ENCODE measurements at places on chromosomes 11 and 22.
A peak's percentile ranks its signal among the peaks of the same experiment; 100 is the strongest.

- no peak for DNase-seq
Observed at GRCh38 chr11:124511745-124512144, 31.7 kb downstream of the OR8B12 start.

DNA sequence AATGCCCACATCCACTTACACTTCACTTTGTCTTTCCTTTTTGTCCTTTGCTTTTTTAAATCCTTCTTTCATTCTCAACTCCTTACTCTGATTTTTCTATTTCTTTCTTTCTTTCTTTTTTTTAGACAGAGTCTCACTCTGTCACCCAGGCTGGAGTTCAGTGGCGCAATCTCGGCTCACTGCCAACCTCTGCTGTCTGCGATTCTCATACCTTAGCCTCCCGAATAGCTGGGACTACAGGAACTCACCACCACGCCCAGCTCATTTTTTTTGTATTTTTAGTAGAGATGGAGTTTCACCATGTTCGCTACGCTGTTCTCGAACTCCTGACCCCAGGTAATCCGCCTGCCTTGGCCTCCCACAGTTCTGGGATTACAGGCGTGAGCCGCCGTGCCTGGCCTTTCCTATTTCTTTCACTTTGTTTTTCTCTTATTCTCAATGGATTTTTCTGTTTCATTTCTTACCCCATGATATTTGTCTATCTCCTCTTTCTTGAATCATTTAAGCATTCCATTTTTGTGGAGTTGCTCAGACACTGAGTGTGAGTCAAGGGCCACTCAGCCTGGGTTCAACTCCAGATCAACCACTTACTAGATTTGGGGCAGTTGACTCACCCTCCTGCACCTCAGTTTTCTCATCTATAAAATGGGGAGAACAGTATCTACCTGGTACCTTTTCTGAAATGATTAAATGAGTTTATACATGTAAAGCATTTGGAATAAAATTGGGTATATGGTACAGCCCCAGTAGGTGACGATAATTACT lies 7.6 kb downstream of the KCNJ5 start:
- DNase-seq, result no peak

- no peak for DNase-seq
Observed at GRCh38 chr22:26515931-26516330, 3.7 kb upstream of the TFIP11 start.

GRCh38 chr11:28108958-28109357 lies 770 bp downstream of the METTL15 start:
- DNase-seq, result no peak

DNA sequence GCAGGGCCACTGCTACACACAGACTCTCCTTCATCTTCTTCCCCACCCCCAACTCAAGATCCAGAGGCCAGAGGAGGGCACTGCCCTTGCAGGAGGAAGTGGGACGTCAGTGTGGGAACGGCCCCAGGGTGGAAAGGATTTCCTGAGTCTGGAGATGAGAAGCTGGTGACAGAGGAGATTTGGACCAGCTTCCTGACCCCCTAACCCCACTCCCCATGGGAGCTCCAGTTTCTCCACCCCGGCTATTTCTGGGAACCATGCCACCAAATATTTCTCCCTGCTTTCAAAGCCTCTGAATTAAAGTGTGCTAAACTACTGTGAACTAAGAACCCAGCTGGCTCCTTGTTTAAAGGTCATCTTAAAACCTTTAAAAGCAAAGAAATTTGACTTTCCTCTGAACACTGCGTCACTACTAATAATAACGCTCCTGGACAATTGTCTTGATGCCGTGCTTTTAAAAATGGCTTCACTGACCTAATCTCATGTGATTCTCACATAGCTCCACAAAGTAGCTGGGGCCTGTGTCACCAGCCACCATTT lies 46.6 kb downstream of the CWC15 start:
- no peak for DNase-seq

DNA sequence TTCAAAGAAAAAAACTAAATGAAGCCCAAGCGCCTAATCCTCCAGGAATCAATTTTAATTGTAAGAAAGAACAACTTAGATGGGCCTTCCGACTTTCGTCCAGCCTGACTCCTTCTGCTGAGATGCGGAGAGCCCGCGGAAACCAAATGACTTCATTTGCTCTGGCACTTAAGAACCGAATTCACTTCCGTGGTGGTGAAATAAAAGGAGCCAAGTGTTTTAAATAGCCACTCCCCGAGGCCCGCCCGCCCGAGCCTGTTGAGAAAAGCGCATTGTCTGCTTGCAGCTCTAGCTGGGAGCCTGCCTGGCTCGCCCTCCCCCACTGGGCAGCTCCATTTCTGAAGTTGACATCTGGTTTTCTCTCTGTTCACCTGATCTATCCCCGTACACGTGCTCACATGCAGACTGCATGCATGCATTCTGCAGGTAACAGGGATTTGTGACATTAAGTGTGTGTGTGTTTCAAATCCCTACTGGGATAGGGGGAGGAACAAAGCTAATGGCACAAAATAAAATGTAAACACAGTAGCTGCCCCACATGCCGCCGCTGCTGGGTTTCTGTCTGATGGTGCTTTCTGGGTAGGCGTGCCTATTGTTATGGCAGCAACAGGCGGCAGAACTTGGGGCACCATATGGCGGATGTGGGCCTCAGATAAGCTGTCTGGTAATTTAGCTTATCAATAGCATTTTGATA lies 6.2 kb downstream of the TEAD1 start:
- DNase-seq, result no peak

DNA sequence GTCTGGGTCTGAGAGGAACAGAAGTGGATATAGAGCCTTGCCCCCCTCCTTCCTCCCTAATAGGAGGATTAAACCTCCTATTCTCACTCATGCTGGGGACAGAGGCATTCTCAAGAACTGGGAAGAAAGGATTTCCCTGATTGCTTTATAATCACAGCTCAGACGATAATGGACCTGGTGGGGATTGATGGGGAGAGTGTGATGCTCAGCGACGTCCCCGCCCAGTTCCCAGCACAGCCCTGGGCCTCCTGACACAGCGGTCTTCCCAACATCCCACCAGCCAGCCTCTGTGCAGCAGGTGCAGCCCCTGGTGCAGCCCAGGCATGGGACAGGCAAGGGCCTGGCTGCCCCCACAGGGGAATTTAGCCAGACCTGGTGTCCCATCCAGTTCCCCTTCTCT lies 28.4 kb downstream of the TRIM29 start:
- no peak for DNase-seq

GRCh38 chr22:23256986-23257888 lies 76.9 kb downstream of the BCR start:
- DNase-seq, result no peak

DNA sequence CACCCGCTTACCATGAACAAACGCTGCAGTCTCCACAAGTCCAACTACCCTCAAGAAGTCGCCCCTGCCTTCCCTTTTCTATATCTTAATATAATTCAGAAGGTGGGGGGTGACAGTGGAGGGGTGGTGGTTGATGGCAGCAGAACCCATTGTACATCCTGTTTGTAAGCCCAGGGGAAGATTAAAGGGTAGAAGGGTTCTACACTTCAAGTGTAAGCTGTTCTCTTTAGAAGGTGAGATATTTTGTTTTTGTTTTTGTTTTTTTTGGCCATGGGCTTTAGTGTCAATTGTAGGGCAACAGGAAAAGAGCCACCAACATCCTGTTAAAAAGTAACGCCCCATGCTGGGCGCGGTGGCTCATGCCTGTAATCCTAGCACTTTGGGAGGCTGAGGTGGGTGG lies 34.9 kb upstream of the RRAS2 start:
- DNase-seq, result peak; percentile 6

DNA sequence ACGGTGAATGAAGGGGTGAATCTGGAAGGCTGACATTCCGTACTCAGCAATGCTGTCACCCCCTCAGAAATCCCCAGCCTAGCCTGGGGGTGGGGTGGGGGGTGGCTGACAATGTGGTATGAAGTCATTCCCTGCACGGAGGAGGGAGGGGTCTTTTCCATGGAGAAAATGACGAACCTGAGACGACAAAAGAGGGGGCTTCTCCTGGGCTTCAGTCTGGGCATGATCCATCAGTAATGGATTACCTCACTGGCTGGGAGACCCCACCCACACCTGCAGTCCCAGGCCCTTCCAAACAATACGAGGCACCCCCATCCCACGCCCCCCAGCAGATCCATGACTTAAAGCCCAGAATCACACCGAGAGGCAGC lies 1.0 kb downstream of the KIAA0930 start:
- no peak for DNase-seq

DNA sequence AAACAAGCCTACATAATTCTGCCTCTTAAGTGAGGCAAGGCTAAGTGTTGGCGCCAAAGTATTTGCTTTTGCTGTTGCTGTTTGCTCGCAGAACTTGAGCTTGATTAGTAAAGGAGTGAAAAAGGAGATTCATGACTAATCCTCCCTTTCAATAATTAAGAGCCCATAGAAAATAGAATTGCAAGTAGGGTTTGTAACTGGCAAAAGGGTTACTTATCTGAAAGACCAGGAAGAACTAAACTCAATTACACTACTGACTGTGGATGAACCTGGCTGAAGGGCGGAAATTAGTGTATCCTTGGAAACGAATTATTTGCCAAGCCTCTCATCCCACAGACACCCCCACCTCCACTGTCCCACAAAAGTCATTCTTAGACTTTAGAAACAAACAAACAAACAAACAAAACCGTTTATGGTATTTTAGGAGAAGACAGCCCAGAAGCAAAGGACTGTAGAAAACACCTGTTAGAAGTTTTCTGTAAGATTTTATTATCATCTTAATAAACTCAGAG lies 411 bp upstream of the EXPH5 start:
- DNase-seq, result no peak

DNA sequence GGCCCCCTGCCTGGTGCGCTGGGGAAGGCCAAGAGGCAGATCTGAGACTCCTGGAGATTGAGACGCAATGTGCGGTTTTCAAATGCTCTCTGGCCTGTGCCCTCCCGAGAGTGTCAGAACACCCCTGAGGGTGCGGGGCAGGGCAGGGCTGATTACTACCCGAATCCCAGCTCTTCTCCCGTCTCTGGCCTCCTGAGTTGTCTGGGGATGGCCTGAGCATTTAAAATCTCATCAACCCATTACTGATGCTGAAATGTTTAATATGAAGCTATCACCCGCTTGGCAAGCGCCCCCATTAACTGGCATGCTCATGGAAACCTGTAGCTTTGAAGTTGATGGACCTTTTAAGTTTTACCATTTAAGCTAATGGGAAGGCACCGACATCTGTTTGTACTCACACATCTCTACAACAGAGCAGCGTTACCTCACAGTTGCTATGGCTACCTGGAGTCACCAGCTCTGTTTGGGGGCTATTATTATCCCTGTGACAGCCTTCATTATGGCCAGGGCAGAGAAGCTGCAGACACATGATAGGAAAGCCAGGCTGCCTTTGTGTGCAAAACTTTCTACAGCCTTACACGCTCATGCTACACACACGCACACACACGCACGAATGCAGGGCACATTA lies 3.6 kb upstream of the MB start:
- DNase-seq, result no peak

- no peak for DNase-seq
Observed at GRCh38 chr11:67060111-67060522, 3.5 kb downstream of the RHOD start.

- no peak for DNase-seq
Observed at GRCh38 chr11:78081583-78081982, 1.9 kb upstream of the NDUFC2 start.

DNA sequence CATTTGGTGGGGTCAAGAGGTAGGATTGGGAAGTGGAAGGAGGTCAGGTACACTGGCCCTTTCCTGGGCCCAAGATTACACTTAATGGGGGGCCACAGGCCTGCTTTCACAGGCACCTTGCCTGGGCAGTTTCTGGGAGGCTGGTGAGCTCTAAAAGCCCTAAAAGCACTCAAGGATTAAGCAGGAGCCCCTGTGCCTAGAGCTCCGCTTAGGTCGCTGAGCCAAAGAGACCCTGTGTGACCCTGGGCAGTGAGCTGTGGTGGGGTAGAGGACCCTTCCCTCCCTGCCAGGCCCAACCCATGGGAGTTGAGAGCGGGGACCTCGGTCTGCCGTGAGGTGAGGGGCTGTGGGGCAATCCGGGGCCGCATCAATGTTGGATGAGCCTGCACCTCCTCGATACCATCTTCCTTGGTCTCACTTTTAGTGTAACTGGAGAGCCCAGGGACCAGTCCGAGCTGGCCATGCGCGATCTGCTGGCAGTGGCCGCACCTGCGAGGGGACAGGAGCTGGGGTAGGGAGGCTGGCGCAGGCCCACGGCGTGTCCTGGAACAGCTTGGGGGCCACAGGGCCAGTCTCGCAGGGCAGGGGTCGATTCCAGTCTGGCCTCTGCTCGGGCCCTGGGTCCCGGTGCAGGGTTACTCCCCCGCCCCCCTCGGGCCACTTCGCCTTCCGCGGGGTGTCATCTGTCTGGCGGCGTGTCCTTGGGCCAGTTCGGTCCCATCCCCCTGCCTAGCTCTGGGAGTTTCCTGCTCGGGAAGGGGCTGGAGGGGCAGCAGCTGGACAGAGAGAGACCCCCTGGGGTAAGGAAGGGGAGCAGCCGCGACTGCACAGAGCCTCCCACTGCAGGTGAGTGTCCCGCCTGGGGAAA lies 44.3 kb downstream of the EIF3F start:
- DNase-seq, result no peak

DNA sequence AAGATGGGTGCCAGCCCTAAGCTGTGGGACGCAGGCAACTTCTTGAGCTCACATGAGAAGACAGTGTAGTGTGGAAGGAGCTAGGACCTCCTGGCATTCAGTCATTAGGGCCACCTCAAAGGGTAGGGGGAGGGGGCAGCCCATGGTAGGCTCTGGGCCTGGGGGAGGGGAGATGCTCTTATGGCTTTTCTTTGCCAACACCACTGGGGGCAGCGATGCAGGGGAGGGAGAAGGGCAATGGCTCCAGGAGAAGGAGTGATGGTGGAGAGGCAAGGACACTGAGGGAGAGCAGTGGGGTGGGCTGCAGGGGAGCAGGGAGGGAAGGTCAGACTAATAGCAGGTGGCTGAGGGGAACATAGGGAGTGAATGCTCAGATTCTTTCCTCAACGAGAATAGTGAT lies 63.3 kb upstream of the SUSD2 start:
- no peak for DNase-seq

- peak; percentile 48 for DNase-seq
Observed at GRCh38 chr11:73991471-73992006, 8.9 kb upstream of the UCP2 start.

DNA sequence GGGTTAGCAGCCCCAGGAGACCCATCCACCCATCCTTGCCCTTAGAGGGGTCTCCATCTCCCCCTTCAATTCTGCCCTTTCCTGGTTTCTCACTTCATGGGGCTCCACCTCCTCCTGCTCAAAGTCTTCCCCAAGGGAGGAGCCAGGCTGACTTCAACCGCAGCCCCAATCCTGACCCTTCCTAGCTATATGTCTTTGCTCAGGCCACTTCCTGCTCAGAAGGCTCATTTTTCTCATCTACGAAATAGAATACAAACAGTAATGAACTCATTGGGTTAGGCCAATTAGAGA lies 24.5 kb downstream of the POU2AF1 start:
- DNase-seq, result no peak

GRCh38 chr11:127345819-127346459 lies 345.4 kb upstream of the KIRREL3 start:
- DNase-seq, result peak; percentile 7

GRCh38 chr22:29149841-29150555 lies 55.7 kb upstream of the EMID1 start:
- DNase-seq, result no peak

GRCh38 chr22:25081409-25081824 lies 118.2 kb upstream of the CRYBB3 start:
- DNase-seq, result peak; percentile 62

Measured in CD4-positive, alpha-beta T cell treated with Interleukin-12 subunit alpha and Interleukin-12 subunit beta, for 1 hour (primary cell).